ENCODE measurements at places on chromosomes 3 and 15.

GRCh38 chr3:37628711-37629301, 232.9 kb upstream of the CTDSPL start:
- DNase-seq = peak; percentile 30

DNA sequence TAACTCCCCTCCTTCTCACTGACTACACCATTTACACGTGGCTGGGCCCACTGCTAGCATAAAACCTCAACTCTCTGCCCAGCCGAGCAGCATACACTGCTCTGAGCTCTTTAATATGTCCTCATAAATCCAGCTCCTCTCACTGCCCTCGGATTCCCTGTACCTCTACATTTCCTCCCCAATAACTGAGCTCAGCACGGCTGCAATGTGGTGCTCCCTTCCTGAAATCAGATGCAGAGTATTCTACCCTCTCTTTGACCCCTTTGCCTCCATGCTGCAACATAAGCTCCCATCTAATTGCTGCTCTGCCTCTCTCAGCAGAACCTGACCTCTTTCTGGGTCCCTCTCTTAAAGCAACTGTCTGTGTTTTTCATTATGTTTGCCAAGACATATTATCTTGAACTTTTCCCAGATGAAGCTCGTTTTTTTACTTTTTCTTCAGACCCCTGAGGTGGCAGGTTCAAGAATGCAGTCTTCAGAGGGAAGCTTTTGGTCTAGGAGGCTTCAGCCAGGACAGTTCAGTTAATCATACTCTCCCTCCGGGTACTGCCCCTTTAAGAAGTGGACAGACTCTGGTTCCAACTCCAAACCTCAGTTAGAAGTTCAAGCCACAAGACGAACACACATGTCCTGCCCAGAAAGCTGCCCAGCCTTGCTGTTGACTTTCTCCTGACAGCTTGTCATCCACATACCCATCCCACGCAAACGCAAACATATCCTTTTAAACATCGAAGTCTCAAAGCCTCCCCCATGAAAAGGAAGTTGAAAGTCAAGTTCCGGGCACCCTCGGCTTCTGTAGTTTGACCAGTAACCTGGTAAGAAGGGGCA, 81.1 kb upstream of the NEO1 start:
- DNase-seq = no peak

DNA sequence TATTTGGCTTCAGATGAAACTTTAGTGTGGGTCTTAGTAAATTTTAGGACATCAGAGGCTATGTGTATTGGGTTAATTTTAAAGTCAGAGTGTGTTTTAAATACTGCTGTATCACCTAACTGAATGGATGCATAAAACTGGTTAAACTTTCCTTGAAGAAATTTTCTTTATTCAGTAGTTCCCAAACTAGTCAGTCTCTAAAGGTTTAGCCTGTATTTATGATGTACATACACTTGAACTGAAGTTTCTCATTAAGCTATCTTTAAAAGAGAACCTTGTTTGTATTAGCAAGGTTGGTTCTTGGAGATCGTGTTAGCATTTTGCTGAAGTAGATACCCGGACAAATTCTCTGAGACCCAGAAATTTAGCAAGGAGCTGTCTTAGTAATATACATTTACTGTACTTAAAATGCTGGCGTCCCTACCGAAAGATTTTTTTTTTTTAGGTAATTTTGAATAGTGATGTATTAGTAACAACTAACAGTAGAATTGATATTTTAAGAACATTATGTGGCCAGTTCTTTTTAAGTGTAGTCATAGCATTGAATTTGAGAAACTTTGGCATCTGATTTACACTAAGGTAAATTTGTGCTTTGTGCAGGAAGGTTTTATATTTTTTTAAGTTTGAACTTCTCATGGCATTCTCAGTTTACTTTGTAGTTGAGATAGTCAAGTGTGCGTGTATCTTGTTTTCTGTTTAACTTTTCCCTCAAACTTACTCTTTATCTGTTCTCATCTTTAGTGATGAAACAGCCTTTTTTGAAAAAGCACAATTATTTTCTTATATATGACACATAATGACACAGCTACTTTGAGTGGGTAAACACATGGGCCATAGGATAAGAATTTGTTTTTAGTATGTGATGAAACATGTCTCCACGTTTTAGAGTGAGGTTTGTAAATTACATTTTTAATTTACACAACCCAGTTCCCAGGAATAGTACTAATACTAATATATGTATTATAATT, 2.9 kb downstream of the DIPK2A start:
- DNase-seq = no peak

GRCh38 chr3:20442846-20443245, 256.8 kb upstream of the SGO1 start:
- DNase-seq = no peak

GRCh38 chr15:77834276-77834990, 201.7 kb upstream of the LINGO1 start:
- DNase-seq = no peak

All from EL (cell line).